ENCODE measurements at places on chromosomes 1 and 21. TPM values are rescaled to one million over a fixed set of nuclear protein-coding genes. Genes with fewer than 3 reads are reported as not detected.

Gene LMNA
- polyA plus RNA-seq, result 458 TPM

Gene OR6K3
- not detected for polyA plus RNA-seq

Gene A3GALT2
- polyA plus RNA-seq, result 0.17 TPM

Gene CRABP2
- 17.8 TPM for polyA plus RNA-seq

Gene TRIM33
- polyA plus RNA-seq, result 13.8 TPM

Gene TMCC2
- 11.2 TPM for polyA plus RNA-seq

Gene NUP210L
- not detected for polyA plus RNA-seq

Gene GPA33
- 0.16 TPM for polyA plus RNA-seq

Gene RAB29
- 15.9 TPM for polyA plus RNA-seq

Gene FABP3
- 125 TPM for polyA plus RNA-seq

Gene CYP4A11
- polyA plus RNA-seq, result not detected

Gene PRELP
- polyA plus RNA-seq, result 19.5 TPM

Gene CCDC30
- 2.9 TPM for polyA plus RNA-seq

Gene C1orf185
- polyA plus RNA-seq, result not detected

Measured in adrenal gland (tissue), 19 donors.